ENCODE measurements at places on chromosomes 4 and X.
A peak's percentile ranks its signal among the peaks of the same experiment; 100 is the strongest.

DNA sequence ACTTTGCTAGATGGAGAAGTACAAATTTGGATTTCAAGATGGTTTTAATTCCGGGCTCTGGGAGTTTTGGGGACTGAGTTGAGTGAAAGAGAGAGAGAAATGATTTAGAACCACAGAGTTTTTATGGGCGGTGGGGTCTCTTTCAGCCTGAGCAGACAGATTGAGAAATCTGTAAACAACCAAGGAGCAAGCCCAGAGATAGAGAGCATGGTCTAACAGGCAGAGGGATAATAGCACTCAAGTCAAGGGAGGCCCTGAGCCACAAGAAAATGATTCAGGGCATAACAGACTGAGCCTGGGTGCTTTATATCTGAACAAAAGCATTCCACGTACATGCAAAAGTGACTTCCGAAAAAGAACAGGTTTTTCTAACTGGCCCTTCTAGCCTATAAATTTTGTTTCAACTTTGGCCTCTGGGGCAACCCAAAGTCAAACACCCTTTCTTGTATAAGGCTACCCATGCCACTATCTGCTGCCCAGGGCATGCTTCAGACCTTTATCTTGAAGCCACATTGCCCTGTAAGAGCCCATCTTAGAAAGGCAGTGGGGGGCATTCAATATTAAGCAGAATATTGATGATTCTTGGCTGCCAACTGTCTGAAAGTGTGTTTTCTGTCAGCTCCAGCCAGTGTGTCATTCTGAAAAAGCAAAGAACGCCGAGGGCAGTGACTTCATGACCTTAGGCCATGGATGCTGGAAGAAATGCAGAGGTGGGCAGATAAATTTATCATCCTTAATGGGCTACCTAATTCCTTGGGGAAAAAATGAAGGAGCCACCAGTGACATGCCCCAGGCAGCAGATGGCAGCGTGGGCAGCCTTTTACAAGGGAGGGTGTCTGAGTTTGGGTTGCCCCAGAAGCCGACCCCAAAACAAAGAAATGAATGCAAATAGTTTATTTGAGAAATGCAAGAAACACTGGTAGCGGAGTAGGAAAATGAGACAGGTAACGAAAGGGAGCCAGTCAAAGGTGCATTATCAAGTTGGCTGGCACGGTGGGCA is 637.6 kb downstream of the MID1IP1 start:
- DNase-seq, result no peak

DNA sequence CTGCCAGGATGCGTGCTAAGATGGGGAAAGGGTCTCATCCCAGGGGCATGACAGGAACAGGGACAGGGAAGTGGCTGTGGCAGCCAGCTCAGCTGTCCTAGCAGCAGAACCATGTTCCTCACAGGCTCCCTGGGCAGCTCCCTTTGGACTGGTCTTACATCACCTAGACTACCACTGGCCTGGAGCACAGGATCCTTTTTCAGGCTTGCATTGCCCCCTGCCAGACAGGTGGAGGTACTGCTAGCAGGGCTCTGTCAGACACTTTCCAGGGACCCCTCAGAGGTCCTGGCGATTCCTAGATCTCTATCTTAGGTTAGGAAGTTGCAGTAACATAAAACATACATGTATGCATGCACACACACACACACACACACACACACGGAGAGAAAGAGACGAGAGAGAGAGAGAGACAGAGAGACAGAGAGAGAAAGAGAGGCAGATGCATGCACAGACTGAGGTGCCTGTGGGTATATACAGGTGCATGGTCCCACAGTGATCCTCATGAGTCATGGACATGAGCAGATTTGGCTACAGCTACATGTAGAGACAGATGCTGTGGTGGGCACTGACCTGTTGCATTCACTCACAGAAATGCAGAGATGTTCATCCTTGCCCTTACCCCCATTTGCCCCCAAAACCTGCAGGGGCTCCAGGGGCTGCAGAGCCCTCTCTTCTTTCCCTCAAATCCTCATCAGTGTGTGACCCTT is 63.6 kb downstream of the STARD8 start:
- DNase-seq, result peak; percentile 0

- DNase-seq, result no peak
Observed at GRCh38 chr4:4838936-4839810, 20.3 kb upstream of the MSX1 start.

DNA sequence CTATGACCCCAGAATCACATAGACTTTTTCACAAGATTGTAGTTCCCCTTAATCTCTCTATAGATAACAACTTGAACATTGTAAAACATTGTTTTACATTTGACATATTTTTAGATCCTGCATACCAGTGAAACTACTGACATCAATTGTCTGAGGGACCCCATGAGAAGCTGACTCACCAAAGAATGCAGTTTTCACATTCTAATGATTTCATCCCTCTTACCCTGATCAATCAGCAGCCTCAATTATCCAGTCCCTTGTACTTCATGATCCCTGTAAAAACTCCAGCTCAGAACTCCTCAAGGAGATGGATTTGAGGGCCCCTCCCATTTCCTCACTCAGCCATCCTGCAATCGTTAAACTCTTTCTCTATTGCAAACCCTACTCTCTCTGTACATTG is 411.0 kb upstream of the NDST3 start:
- no peak for DNase-seq

DNA sequence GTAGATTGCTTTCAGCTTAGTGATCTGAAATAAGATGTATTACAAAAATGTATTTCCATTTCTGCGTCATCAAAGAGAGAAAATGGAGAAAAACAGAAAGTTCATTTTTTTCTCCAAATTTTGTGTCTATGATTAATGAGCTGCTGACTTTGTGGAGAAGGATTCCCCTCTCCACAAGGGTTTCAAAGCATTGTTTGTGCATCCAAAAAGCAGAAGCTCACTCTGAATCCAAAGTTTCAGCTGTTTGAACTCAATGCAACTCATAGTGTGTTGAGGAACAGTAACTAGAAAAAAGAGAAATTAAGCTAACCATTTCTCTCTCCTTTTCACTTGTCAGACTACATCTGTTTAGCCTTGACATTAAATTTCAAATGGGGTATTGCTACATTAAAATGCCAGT is 62.9 kb upstream of the SLC7A11 start:
- no peak for DNase-seq

- DNase-seq, result no peak
Observed at GRCh38 chr4:58749206-58749605, 1639.0 kb upstream of the IGFBP7 start.

DNA sequence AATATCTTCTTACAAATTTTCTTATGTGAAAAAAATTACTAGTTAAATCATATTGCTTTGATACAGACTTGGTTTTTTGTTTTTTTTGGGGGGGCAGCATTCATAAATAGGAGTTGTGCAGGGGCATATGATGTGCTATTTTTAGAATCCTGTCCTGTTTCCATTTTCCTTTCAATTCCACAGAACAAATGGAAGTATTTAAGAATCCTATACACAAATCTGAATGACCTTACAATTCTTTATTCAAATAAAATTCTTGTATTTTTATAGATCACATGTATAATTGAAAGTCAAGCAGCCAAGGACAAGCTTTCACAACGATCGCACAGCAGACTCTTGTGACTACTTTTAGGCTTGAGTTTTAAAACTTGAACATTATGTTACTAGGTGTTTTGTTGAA is 523.9 kb downstream of the ANKRD50 start:
- no peak for DNase-seq

DNA sequence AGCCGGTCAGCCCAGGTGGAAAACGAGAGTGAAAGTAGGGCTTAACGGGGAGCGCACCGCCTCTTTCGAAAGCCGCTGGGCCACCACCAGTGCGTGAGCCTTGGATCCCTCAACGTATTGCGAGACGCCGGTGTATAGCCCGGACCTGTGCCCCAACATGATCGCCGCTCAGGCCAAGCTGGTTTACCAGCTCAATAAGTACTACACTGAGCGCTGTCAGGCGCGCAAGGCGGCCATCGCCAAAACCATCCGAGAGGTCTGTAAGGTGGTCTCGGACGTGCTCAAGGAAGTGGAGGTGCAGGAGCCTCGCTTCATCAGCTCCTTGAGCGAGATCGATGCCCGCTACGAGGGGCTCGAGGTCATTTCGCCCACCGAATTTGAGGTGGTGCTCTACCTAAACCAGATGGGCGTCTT is 929 bp downstream of the MAB21L2 start:
- no peak for DNase-seq

DNA sequence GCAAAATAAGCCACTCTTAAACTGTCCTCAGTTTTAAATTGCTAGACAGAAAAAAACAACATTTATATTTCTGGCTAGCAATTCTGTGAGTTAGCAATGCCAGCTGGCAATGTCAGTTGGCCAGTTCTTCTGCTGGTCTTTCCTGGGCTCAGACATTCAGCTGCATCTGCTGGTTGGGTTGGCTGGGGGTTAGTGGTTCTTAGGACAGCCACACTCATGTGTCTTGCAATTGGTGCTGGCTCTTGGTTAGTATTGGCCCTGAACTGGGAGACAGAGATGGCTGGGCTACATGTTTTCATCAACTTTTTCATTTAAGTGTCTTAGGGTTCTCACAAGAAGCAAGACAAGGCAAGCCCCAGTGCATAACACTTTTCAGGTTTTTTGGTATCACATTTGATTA is 48.0 kb upstream of the PDLIM5 start:
- DNase-seq, result no peak

GRCh38 chr4:47907089-47907646 is 7.2 kb downstream of the NFXL1 start:
- no peak for DNase-seq

DNA sequence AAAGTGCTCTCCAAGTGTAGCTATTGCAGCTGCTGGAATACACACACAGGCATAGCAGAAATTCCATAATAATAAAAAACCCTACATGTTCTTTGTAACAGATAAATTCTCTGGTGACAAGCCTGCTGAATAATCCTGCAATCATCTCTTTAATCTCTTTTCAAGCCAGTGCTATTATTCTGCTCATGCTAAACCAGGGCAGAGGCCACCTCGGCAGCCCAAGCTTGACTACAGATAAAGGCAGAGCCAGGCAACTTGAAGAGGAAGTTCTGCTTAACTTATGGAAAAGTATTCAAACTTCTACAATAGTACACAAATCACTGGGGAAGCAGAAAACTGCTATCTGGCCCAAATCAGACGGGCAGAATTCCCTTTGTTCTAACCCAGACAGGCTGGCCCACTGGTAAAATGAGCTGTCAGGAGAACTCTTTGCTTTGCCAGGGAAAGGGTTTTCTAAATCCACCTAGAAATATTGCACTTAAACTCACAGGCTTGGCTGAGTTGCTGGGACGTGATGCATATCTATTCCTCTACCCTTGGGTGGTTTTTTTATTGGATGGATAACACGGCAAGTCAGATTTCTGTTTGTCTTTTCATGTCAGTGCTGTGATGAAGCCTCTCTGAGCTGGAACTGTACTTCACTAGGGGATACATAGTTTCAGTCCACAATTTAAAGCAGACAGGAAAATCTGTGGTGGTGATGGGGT is 70.5 kb downstream of the GATB start:
- no peak for DNase-seq

GRCh38 chr4:126898815-126899214 is 733.9 kb upstream of the INTU start:
- DNase-seq, result no peak

DNA sequence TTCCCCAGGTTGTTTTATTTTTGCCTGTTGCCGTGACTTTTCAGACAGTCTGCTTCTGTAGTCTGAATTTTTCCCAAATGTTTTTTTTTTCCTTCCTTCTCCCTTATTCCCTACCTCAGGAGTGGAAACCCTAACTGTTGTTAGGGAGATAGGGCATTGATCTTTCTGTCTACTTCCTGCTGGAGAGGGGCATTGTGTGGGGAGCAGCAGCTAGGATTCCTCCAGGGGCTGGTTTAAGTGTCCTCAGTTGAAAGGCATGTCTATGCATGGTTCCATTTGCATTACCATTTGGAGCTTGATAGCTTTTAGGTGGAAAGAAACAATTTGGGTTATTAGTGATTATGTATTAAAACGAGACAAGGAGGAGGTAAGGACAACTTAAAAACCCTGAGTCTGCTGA is 383.9 kb downstream of the DCAF12L2 start:
- DNase-seq, result no peak

DNA sequence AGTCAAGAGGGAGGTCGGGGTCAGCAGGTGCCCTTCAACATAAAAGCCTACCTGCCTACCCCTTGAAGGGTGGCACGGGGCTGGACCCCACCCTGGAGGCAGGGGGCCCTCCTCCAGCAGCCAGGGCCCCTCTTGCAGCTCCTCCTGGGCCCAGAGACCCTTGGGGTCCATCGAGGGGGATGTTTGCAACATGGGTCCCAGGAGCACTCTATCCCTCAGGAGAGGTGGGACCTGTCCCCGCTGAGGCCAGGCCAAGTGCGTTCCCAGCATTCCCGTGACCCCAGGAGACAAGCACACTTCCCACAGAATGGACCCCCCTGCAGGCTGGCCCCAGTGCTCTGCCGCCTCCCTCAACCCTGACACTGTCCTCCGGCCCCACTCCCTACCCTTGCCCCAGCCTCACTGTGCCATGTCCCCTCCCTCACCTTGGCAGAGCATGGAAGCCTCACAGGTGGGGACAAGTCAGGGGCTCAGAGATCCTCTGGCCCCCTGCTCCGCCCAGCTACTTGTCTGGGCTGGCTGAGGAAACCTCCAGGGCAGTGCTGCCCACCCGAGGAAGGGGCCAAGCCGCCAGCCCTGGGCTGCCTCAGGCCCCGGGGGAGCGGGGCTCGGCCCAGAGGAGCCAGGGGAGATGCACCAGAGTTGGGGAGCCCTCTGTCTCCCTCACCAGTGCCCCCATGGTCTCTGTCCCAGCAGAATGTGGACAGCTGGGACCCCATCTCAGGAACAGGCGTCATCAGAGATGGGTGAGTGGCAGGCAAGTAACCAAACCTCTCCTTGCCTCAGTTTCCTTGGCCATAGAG is 2.2 kb downstream of the MXD4 start:
- DNase-seq, result no peak

GRCh38 chrX:9335251-9335650 is 129.6 kb upstream of the TBL1X start:
- no peak for DNase-seq

- DNase-seq, result no peak
Observed at GRCh38 chr4:37584071-37584470, 102.1 kb downstream of the RELL1 start.

GRCh38 chrX:53281321-53281822 is at the start of gene IQSEC2:
IQSEC2 (minus strand) TSS chrX:53281584.
- DNase-seq, result no peak

GRCh38 chr4:2248821-2249261 is 6.9 kb upstream of the HAUS3 start:
- DNase-seq, result no peak
